ENCODE measurements at places on chromosomes 13 and 19.

DNA sequence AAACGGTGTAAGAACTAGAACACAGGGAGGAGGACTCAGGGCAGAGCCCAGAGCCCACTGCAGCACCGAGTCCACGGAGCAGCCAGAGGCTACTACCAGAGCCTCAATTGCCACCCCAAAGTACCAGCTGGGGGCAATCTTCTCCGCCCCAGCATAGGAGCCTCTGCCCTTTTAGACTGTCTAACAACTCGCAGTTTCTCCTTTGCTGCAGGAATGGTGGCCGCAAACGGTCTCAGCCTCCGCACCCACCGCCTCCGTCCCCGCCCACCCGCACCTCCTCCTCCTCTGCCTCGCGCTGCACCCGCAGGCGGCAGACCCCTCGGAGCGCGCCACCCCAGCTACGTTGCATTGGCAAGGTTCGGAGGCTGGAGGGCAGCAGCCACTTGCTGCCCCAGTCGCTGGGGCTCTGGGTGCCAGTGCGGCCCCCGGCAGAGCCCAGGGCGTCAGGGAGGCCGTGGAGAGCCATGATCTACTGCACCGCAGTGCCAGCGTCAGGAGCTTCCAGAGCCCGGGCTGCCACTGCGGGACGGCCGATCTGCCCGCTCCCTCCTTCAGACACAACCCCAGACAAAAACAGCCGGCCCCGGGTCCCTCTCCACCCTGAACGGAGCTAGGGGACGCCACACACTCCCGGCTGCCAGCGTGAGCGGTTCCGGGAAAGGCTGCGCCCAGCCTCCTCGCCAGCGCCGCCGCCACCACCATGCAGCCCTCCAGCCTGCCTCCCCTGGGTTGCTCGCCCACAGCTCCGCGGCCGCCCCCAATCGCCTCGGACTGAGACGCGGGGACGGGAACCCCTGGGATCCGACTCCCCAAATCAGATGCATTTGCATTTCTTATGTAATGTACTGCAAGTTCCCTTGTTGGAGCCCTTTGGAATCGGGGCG lies 1.8 kb downstream of the FGF14 start:
- DNase-seq, result no peak

DNA sequence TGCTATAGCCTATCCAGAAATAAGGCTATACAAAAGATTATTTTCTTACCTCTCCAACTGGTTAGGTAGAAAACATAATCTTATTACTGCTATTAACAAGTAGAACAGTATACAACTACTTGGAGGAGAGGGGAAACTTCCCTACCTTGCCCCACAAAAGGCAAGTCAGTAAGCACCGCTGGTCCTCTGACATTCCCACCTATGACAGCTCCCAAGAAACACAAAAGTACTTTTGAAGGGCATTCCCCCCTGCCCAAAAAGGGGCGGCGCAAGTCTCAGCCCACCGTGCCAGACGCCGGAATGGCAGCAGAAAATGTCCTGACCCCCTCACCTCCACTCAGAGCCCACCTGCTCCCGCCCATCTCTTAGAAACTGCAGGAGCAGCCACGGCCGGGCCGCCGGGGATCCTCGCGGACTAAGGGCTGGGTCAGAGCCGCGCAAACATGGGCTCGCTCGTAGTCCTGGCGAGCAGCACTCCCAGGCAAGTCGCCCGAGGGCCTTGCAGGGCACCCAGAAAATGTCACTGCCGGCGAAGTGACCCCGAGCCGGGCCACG lies 437 bp downstream of the SUCLA2 start:
- no peak for DNase-seq

- no peak for DNase-seq
Measured at GRCh38 chr13:91238036-91238435, 109.5 kb upstream of the MIR17HG start.

GRCh38 chr13:80923907-80924306 lies 583.0 kb upstream of the SPRY2 start:
- DNase-seq, result no peak

DNA sequence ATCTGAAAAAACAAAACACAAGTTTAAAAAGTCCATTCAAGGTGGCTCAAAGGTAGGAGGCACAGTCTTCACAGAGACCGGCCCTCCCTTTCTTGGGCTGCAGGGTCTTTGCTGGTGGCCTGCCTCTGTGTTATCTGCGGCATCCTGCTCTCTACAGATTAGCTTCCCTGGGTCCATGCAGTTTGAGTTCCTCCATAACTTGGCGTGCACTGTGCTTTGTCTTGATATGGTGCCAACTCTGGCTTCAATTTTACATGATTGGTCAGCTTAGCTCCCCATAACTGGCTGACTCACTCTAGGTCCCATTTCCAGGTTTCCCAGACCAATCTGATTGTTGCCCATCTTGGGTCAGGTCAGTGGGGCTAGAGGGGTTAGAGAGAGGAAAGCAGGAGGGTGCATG lies 41.8 kb downstream of the TPT1 start:
- DNase-seq, result no peak

GRCh38 chr13:33554919-33555791 lies 262.8 kb upstream of the RFC3 start:
- no peak for DNase-seq

DNA sequence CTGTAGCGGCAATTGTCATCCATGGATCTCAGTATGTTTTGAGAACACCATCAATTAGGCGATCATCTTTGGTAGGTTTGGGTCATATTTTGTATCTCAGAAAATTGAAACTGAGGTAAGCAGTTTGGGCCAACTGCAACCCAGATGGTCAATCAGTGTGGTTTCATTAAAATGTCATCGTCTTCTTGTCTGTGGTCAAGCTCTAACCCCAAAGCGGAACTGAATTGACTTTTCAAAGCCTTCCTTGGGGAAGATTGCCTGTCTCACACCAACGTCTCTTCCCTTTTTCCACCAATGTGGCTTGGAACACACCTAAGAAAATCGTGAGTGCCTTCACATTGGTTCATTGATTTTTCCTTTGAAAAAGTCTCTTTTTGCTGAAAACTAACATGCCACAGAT lies 56.3 kb upstream of the UBAC2 start:
- peak; percentile 87 for DNase-seq

- DNase-seq, result no peak
Measured at GRCh38 chr19:291006-291521, at the start of gene PLPP2. PLPP2 (minus strand) TSS chr19:291403; CDS start chr19:291336, 67 bp downstream.

- DNase-seq, result no peak
Measured at GRCh38 chr19:12668932-12669269, 2.3 kb downstream of the WDR83 start.

DNA sequence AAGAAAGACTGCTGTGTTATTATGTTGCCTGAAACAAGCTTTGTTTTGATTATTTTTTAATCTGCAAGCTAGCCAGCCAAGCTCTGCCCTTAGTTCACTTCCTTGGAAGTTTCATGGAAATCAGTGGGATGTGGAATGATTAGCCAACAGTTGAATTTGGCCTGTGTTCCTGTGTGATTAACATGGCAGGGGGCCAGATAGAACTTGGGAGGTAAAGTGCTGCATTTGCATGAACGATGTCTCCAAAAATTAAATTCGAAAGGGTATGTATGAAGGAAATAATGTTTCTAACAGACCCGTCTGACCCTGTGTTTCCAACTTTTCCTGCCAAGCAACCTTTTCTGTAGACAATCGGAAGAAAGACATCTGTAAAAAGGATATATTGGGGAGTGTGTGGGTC lies 32.2 kb downstream of the UFM1 start:
- DNase-seq, result no peak

- peak; percentile 32 for DNase-seq
Measured at GRCh38 chr13:108342369-108343289, 73.1 kb downstream of the TNFSF13B start.

DNA sequence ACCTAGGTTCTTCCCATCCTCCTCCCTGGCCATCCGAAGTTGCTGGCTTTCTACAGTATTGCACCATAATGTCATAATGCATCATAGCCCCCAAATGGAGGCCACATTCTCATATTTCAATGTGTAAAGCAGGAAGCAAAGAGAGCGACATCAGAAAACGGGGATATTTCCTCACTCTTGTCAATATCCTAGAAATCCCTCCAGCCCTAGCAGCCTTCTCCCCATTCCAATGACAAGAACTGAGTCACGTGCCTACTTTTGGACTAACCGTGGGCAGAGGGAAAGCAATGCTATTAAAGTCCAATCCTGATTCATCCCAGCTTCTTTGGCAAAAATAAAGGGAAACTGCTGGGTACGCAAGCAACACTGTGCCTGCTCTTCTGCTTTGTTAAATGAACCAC lies 4.3 kb upstream of the RAP2A start:
- no peak for DNase-seq

- DNase-seq, result peak; percentile 37
Measured at GRCh38 chr19:52270266-52270885, 989 bp downstream of the ZNF766 start.

- peak; percentile 15 for DNase-seq
Measured at GRCh38 chr13:89097994-89098393, 1426.8 kb downstream of the SLITRK5 start.

- DNase-seq, result peak; percentile 63
Measured at GRCh38 chr19:3073159-3073563, 10.9 kb upstream of the TLE5 start.

DNA sequence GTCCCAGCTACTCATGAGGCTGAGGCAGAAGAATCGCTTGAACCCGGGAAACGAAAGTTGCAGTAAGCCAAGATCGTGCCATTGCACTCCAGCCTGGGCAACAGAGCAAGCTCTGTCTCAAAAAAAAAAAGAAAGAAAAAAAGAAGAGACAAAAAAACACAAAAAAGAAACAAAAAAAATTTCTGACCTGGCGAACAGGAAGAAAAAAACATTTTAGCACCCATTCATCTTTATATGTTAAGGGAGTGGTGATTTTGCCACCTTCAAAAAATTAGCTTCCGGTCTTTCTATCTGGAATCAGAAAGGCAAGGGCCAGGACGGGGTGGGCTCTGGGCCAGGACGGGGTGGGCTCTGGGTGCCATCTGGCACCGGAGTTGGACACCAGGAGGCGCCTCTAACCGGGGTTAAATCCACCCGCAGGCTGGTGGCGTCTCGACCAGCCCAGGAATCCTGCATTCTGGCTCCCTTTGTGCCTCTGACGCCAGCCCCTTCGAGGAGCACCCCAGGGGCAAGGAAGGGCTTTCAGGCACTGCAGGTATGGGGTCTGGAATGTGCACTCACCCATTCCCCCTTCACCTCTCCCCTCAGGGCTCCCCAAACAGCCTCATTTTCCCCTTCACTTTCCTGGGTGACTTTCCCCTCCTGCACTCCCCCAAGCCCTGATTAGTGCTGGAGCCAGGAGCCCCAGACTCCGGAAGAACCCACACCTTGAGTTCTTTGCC lies 10.4 kb upstream of the ZSWIM4 start:
- peak; percentile 73 for DNase-seq

DNA sequence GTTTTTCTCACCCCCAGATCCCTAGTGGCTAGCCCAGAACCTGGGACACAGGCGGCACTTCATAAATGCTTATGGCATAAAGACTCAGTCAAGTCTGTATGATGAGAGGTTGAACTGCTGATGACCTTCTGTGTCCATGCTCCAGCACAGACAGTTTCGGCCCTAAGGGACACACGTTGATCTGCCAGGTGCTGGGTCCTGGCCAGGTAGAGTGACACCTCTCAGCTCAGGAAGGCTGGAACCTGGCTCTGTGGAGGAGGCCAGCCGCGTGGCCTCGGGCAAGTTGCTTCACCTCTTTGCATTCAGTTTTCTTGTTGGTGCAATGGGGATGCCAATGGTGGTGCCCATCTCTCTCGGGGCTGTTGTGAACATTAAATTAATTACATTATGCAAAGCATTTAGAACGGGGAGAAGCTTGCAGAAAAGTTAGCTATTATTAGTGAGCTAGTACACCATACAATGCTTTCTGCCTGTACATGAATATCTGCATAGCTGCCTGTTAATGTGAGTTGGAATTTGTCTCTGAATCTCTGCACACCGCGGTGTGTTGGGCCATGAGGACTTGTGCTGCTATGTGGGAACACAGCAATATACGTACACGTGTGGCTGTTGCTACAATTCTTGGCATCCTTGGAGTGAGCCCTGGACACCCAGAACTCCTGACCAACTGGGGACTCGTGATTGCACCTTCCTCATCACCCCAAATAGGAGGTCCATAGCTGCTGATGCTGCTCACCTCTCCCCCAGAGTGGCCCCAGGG lies 8.4 kb downstream of the GADD45B start:
- no peak for DNase-seq

DNA sequence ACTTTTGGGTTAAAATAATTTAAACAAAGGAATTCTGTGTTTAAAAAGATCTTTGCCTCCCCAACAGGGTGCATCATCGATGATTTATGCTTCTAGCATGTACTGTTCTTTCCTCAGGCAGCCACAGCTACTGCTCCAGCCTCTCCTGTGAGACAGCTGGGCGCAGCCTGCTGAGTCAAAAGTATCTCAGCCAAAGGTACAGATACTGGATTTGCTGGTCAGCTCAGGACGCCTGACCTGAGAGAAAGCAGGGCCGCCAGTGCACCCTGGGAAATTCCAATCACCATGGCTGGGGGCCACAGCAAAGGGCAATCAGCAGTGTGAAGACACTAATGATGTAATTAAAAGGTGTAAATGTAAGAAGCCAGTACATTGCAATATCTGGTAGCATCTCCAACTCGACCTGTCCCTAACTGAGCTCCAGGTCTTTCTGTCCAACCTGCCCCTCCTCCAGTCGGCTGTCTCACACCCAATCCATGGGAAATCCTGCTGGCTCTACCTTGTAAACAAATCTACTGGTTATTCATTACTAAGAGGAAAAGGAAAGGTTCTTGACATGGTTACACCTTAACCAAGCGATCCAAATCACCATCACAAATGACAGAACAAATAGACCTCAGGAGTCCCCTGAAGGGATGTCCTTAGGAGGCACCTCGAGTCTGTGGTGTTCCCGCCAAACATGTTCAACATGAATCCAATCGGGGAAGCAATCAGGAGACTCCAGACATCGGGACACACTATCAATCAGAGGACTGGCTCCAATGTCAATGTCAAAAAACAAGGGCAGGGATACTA lies 7.3 kb downstream of the OPA3 start:
- DNase-seq, result no peak

- no peak for DNase-seq
Measured at GRCh38 chr13:44565881-44566280, 10.2 kb downstream of the TSC22D1 start.

- no peak for DNase-seq
Measured at GRCh38 chr13:102012299-102013293, 389.3 kb downstream of the FGF14 start.

DNA sequence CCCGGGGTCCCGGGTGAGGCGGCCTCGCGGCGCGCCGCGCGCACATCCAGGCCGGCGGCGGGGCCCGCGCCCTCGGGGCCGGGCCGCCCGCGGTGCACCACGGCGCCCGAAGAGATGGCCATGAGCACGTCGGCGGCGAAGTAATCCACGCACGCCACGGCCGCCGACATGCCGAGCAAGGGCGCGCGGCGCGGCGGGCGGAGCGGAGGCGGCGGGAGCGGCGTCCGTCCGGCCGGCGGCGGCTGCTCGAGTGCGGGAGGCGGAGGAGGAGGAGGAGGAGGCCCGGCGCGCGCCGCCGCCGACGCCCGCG lies at the start of gene KLF16:
TSS of gene KLF16 (minus strand) at position 252 of the 310 bp plus-strand sequence. CDS start at position 170, 82 bp downstream.
- DNase-seq, result no peak
